ENCODE measurements at places on chromosomes 13 and 19. TPM values are rescaled to one million over a fixed set of nuclear protein-coding genes. Genes with fewer than 3 reads are reported as not detected.
A peak's percentile ranks its signal among the peaks of the same experiment; 100 is the strongest.

DNA sequence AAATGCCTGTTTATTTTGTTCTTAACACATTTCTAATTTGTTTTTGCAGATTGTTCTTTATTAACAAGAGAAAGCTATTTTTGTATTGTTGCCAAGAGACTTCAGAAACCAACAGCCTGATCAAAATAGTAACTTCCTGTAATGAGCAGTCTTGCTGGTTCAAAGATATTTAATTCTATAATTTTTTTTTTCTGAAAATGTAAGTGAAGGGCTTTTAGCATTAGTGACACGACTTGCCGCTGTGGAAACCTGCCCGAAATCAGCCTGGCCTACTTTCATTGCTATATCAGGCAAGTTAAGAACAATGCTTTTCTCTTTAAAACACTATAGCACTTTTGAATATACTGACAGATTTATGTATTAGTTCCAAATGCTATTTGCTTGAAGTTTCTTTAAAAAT is 374.3 kb downstream of the EFNB2 start:
- H3K4me1 ChIP-seq, result peaks cover 35% of the 10 kb centered on the region
- no peaks in the 10 kb centered on the region for H3K27me3 ChIP-seq
- no peak for DNase-seq
- no peak overlapping the region for H3K27ac ChIP-seq
- no peak overlapping the region for H3K4me3 ChIP-seq

DNA sequence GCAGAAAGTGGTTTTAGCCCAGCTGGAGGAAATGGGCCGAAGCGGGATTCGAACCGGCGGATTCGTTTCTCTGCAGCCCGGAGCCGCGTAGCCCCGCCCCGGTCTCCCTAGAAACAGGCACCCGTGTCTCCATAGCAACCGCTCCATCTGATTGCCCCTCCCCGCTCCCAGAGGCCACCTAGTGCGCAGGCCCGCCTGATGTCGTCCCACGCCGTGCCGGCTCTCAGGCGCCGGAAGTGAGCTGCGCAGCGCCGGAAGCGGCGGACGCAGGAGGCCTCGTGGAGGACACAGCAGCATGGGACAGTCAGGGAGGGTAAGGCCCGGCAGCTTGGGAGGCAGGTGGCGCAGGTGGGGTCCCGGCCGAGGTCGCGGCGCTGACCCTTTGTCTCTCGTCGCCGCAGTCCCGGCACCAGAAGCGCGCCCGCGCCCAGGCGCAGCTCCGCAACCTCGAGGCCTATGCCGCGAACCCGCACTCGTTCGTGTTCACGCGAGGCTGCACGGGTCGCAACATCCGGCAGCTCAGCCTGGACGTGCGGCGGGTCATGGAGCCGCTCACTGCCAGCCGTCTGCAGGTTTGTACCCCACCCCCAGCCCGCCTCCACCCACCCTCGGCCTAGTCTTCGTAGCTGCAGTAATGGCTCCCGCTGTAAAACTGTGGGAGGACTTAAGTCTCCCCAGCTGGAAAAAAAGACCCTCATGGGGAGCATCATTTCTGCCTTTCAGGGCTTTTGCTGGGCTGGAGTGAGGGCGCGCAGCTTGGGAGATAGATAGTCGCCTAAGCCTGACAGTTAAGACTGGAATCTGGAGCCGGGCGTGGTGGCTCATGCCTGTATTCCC is at the start of gene PPAN:
Gene PPAN, plus strand, starts transcription at position 263 of the 837 bp plus-strand sequence. Its CDS starts 33 bp downstream, at position 296.
- H3K36me3 ChIP-seq, result peaks cover 14% of the 10 kb centered on the region
- H3K27ac ChIP-seq, result peak within 1 kb of the TSS; percentile 86
- DNase-seq, result peak; percentile 98
- H3K27me3 ChIP-seq, result peaks cover 2% of the 10 kb centered on the region
- peak within 1 kb of the TSS; percentile 98 for H3K4me3 ChIP-seq
- peaks cover 9% of the 10 kb centered on the region for H3K4me1 ChIP-seq

GRCh38 chr19:2636897-2637683 is 65.4 kb downstream of the GNG7 start:
- H3K27me3 ChIP-seq, result peaks cover 11% of the 10 kb centered on the region
- H3K36me3 ChIP-seq, result no peaks in the 10 kb centered on the region
- DNase-seq, result peak; percentile 23
- H3K4me1 ChIP-seq, result peaks cover 19% of the 10 kb centered on the region
- no peak overlapping the region for H3K4me3 ChIP-seq
- no peak overlapping the region for H3K27ac ChIP-seq

- no peak overlapping the region for H3K27ac ChIP-seq
- H3K4me1 ChIP-seq, result no peaks in the 10 kb centered on the region
- H3K27me3 ChIP-seq, result peaks cover 28% of the 10 kb centered on the region
Measured at GRCh38 chr13:42656161-42656560, 82.2 kb downstream of the TNFSF11 start.

DNA sequence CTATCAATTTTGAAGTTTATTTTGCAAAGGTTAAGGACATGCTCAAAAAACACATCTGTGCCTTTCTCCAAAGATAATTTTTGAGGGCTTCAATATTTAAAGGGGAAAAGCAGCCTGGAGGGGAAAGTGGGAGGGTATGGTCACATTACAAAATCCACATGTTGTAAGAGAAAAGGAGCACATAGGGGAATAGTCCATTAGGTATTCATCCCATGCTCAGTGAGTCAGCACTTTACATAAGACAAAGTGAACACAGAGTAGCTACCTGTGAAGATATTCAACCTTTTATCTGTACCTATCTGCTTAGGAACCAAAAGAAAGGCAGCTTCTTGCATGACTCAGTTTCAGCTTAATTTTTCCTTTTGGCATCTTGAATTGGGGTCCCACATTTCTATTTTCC is 932.0 kb downstream of the SLITRK6 start:
- peaks cover 2% of the 10 kb centered on the region for H3K27me3 ChIP-seq
- peak overlapping the region; percentile 27 for H3K27ac ChIP-seq
- H3K4me1 ChIP-seq, result peaks cover 41% of the 10 kb centered on the region

- H3K36me3 ChIP-seq, result no peaks in the 10 kb centered on the region
- H3K27me3 ChIP-seq, result no peaks in the 10 kb centered on the region
- no peak for DNase-seq
- H3K4me3 ChIP-seq, result no peak overlapping the region
Measured at GRCh38 chr13:62920159-62920558, 1504.5 kb upstream of the PCDH20 start.

DNA sequence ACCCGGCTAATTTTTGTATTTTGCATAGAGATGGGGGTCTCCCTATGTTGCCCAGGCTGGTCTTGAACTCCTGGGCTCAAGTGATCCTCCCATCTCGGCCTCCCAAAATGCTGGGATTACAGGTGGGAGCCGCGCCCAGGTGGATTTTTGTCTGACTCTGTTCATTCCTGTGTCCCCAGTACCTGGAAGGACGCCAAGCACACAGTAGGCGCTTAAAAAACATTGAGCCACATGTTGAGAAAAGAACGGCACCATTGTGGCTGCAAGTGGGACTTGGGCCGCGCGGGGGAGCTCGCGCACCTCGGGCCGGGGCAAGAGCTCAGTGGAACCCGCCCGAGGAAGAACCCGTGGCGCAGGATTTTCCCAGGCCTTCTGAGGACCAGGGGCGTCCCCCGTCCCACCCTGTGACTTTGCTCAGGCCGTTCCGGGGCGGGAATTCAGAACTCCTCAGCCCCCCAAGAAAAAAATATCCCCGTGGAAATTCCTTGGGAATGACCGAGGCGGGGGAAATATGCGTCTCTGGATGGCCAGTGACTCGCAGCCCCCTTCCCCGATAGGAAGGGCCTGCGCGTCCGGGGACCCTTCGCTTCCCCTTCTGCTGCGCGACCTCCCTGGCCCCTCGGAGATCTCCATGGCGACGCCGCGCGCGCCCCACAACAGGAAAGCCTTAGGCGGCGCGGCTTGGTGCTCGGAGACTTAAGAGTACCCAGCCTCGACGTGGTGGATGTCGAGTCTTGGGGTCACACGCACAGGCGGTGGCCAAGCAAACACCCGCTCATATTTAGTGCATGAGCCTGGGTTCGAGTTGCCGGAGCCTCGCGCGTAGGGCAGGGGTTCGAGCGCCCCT is 1.4 kb upstream of the ICAM1 start:
- no peaks in the 10 kb centered on the region for H3K36me3 ChIP-seq
- H3K27ac ChIP-seq, result peak overlapping the region; percentile 64
- H3K27me3 ChIP-seq, result peaks cover 3% of the 10 kb centered on the region
- DNase-seq, result peak; percentile 61
- H3K4me3 ChIP-seq, result peak overlapping the region; percentile 76

DNA sequence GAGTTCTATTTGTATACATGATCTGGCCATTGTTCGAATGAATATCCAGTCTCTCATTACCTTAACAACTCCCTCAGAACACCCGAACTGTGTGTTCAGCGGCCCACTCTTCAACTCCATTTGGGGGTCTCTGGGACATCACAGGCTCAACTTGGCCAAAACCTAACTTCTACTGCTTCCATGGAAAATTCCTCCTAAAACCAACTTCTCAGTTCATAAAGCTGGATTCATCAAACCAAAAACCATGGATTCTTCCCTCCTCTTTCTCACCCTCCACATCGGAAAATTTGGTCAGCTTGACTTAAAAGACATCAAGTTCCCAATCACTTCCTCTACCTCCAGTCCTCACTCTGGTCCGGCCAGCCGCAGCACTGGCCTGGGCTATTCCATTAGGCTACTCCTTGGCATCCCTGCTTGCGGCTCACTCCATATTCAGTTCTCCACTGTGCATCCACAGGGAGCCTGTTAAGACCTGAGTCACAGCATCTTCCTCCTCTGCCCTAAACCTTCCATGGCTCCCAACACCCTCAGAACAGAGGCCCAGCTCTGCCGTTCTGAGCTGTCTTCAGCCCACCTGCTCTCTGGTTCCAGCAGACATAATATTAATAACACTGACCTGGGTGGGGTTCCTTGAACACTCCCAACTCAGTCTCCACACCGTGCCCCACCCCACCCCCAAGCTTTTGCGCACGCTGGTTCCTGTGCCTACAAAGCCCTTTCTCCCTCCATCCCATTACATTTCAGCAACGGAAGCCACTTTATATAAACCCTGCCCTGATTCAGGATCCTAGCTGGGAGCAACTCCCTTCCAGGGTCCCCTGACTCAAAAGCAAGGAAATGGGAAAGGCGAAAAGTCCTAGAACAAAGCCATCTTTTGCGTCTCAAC is 1.1 kb downstream of the ZNF792 start:
- DNase-seq, result no peak
- peaks cover 43% of the 10 kb centered on the region for H3K4me1 ChIP-seq
- peaks cover 35% of the 10 kb centered on the region for H3K36me3 ChIP-seq
- H3K27ac ChIP-seq, result peak overlapping the region; percentile 81
- peak overlapping the region; percentile 85 for H3K4me3 ChIP-seq
- peaks cover 7% of the 10 kb centered on the region for H3K27me3 ChIP-seq

DNA sequence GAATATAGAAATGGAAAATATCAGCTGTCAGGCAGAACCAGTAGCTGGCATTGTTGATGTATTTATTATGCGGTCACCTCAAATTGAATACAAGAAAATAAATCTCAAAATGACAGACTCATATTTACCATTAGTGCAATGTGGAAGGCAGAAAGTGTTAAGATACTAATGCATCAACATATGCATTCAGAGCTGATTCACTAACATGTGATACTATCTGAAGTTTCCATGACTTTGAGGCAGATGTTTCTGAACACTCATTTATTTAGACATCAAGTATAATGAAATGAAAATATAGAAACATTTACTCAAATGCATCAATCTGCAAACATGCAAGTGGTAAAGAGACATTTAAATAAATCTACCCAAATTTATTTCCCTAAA is 474.2 kb upstream of the SLC10A2 start:
- H3K27me3 ChIP-seq, result no peaks in the 10 kb centered on the region
- no peak overlapping the region for H3K4me3 ChIP-seq
- no peak overlapping the region for H3K27ac ChIP-seq
- no peaks in the 10 kb centered on the region for H3K4me1 ChIP-seq

DNA sequence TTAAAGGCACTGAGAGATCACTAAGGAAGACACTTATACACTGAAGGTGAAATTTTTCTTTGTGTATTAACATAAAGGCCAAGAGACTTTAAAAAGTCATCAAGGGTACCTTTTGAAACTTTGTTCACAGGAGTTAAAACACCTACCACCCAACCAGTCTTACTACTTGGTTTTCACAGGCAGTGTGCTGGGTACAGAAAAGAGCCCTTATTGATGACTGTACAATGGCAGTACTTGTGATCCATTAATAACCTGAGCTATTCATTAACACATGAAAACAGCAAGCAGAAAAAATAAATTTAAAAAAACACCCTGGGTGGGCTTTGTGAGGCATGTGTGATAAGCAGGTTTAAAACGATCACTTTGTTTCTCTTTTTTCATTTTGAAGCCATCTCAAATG is 148.9 kb downstream of the TBC1D4 start:
- peaks cover 15% of the 10 kb centered on the region for H3K36me3 ChIP-seq
- H3K4me3 ChIP-seq, result no peak overlapping the region
- H3K27me3 ChIP-seq, result peaks cover 2% of the 10 kb centered on the region
- H3K27ac ChIP-seq, result no peak overlapping the region
- DNase-seq, result no peak

DNA sequence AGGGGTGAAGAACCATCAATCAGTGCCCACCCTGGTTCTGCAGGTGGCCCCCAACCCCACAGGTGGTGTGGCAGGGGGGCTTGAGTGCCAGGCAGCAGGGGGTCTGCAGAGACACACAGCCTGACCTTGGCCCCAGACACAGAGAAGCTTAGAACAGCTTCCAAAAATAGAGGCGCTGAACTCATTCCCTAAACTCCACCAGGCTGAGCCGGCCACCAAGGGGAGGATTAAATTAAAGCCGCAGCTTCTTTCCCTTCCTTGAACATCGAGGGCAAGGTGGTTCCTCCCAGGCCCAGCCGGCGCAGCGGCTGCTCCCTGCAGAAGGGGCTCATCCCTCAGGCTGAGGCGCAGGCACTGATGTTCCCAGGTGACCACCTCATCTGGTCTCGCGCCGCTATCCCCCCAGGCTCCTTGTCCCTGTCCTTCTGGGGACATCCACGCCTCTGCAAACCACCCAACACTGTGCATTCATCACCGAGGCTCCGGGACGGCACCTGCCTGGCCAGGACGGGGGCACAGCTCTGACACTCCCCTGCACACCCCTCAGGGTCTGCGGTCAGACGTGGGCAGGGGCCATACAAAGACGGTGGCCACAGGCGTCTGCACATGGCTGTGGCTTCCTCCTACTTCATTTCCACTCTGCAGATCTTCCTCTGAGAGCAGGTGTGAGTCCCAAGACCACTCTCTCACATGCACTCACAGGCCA is 30.9 kb downstream of the LAMP1 start:
- H3K27ac ChIP-seq, result no peak overlapping the region
- H3K4me1 ChIP-seq, result no peaks in the 10 kb centered on the region
- no peak for DNase-seq
- peaks cover 15% of the 10 kb centered on the region for H3K36me3 ChIP-seq

GRCh38 chr13:91701975-91702374 is 303.6 kb downstream of the GPC5 start:
- no peak for DNase-seq
- H3K4me1 ChIP-seq, result no peaks in the 10 kb centered on the region
- H3K4me3 ChIP-seq, result no peak overlapping the region
- H3K36me3 ChIP-seq, result no peaks in the 10 kb centered on the region
- H3K27me3 ChIP-seq, result no peaks in the 10 kb centered on the region

Gene RFPL4A
- not detected for total RNA-seq

Gene FCAR
- not detected for total RNA-seq

Gene ONECUT3
- not detected for total RNA-seq

Gene TMPRSS9
- total RNA-seq, result not detected

Gene TNFSF9
- 0.66 TPM for total RNA-seq

Gene CEACAM1
- total RNA-seq, result not detected

Gene OR7C1
- total RNA-seq, result not detected

Gene SLC7A10
- not detected for total RNA-seq

Data from HFFc6 (cell line).